Stimulated activated CD8-positive, alpha-beta memory T cell treated with anti-CD3 and anti-CD28 coated beads, Interleukin-12 subunit alpha, Interleukin-12 subunit beta, amount 100 ng/mL, for 4 hours (primary cell): ENCODE measurements at places on chromosomes 12 and 14.

GRCh38 chr14:104697892-104698583 is 8.6 kb downstream of the INF2 start:
- no peak for DNase-seq

DNA sequence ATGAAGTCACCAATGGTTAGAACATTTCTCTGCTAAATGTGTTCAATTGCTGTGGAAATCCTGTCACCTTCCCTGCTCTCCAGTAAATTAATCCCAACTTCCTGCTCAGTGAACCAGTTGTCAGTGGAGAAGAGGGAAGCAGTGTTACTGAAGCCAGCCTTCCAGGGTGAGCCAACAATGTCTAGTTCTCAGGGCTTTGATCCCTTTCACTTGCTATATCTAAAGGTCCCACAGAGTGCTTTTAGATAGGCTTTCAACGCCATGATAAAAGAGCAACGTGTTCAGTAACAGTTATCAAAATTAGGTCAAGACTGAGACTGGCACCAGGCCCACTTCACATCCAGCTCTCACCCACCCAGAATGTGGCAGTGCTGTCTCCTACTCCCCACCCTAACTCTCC is 139.7 kb downstream of the KCNH5 start:
- DNase-seq: no peak

GRCh38 chr12:105562199-105562971 is 231.9 kb downstream of the C12orf75 start:
- no peak for DNase-seq

DNA sequence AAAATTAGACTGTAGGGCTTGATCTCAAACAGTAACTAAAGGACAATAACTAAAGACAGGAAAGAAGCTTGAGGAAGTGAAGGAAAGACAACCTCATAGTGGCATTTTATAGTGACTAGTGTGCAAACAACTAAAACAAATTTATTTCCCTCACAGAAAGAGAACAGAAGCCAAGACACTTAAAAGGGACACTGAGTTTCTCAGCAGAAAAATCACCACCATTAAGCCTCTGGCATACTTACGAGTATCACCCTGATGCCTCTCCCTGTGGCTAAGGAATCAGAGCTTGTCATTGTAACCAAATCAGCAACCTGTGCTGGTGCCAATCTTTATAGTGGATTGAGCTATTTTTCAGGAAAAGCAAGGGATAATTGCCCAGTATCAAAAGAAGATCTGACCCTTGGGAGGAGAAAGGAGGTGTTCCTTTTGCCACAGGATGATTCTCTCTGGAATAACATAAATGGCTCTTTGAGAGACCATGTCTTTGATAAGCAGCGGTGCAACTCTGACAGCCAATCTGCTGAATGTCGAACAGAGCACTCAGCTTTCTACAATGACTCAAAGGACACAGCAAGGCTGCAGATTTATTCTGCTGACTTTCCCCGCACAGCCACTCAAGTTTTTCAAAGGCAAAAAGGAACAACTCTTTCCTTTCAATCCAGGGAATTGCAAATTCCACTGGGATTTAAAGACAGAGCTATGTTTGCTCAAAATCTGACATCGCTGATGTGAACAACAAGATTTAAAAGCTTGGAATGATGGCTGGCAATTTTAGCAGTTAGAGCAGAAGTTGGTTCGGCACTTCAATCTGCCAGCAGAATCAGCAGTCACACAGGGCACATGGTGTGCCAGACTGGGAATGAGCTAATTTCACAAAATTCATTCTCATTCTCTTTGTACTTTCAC is 34.6 kb downstream of the ATF7 start:
- no peak for DNase-seq

DNA sequence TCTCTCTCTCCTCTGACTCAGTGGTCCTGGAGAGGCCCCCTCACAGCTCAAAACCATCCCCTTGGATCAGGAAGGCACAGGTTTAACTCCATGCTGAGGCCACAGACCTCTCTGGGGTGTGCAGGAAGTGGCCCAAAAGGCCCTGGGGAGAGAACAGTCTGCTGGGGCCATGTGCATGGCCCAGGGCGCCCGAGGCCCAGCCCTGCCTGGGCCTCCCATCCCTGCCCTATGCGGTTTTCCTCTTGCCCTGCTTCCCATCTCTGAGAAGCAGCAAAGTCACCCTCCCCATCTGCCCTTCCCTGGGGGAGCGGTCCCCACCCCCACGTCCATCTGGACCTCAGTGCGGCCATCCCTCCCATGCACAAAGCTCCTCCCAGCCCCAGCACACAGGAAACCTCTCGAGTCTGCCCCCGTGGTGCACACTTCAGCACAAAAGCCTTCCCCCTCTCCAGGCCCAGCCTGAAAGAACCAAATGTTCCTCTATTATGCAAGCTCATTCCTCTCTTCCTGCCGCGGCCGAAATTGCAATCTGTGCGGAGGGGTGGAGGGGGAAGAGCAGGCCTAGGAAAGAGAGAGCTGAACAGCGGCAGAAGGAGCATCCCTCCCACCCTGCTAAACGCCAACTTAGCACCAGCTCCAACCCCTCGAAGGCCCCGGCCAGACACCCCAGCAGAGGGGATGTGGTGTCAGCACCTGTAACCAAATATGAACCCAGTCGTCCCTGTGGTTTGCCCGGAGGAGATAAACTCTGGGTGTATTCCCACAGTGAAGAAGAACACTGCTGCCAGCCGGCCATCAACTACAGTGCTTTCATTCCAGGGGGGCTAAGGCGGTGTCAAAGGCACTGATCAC is 108.5 kb downstream of the SCARB1 start:
- DNase-seq: no peak

- DNase-seq: no peak
Measured at GRCh38 chr12:104049903-104050356, at the start of gene GLT8D2. GLT8D2 (minus strand) TSS chr12:104050187; CDS start chr12:104019648, 30,539 bp downstream.

GRCh38 chr12:7015555-7016370 is 2.5 kb downstream of the LPCAT3 start:
- no peak for DNase-seq

- no peak for DNase-seq
Measured at GRCh38 chr12:8226355-8226754, 1.1 kb downstream of the FAM90A1 start.

DNA sequence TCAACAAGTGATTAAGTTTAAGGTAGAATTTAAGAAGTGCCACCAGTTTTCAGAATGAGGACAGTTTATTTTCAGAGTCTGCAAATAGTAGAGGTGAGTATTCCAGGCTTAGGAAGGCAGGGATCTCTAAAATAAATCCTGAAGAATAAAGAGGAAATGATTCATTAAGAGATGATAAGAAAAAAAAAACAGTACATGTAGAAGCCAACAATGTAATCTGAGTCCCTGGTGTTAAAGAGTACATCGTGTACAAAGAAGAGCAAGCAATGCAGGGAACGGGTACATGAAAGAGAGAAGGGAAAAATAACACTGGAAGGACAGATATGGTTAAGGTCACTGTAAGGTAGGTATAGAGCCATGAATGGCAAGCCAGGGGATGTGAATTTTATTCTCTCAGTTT is 95.2 kb upstream of the FOXG1 start:
- no peak for DNase-seq

- no peak for DNase-seq
Measured at GRCh38 chr12:117450209-117450608, 88.8 kb upstream of the NOS1 start.

DNA sequence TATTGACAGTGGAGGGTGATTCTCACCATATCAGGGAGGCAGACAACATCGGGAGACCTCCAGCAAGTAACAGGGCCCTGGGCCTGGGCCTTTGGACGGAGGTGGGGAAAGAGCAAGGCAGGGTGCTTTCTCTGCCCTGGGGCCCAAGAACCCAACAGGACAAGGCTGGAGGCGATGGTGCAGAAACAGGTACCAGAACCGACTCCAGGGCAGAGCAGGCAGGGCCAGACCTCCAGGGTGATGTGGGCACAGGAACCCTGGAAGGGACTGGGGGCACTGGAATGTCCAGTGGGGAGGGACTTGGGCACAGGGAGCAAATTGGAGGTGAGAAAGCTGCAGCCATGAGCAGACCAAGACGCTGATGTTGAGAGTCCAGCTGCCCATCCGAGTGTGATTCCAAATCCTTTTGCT is 44.4 kb downstream of the PRMT8 start:
- DNase-seq: no peak

- no peak for DNase-seq
Measured at GRCh38 chr12:56339158-56339422, 406 bp downstream of the IL23A start.

GRCh38 chr12:81337886-81338285 is 260.0 kb downstream of the ACSS3 start:
- DNase-seq: no peak

GRCh38 chr12:94183708-94184379 is 35.5 kb downstream of the PLXNC1 start:
- DNase-seq: no peak

GRCh38 chr12:43744826-43745225 is 13.8 kb downstream of the PUS7L start:
- DNase-seq: no peak

DNA sequence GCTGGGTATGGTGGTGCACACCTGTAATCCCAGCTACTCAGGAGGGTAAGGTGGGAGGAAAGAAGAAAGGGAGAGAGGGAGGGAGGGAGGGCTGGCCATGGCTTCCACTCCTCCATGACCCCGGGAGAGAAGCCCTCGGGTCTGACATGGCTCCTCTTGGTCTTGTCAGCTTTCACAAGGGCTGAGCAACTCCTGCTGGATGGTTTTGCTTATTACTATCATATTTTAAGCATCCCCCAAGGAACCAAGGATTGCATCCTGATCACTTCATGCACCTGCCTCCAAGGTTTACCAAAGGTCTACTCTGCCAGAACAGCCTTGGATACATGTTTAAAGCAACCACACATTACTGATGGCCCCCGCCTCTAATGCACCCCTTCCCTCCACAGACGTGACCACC is 28.0 kb upstream of the NCOR2 start:
- no peak for DNase-seq

- no peak for DNase-seq
Measured at GRCh38 chr14:103257211-103257962, 76.7 kb upstream of the EIF5 start.

GRCh38 chr12:62882696-62883095 is 52.3 kb downstream of the PPM1H start:
- DNase-seq: no peak

DNA sequence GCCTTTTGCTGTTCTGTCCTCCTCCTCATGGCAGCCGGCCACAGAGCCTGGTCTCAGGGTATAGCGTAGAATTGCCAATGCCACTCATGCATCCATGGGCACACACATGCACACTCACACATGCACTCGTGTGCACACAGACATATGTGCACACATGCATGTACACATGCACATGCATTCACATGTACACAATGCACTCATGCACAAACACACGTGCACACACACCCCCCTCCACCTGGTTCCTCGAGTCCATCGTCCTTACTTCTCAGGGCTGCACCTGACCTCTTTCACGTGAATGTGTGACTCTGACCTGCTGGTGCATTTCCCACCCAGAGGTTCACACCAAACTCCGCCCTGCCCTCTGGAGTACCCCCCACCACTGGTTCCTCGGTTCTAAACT is 60.6 kb downstream of the BCL11B start:
- DNase-seq: no peak

GRCh38 chr14:65280653-65281052 is 131.9 kb upstream of the FUT8 start:
- no peak for DNase-seq

DNA sequence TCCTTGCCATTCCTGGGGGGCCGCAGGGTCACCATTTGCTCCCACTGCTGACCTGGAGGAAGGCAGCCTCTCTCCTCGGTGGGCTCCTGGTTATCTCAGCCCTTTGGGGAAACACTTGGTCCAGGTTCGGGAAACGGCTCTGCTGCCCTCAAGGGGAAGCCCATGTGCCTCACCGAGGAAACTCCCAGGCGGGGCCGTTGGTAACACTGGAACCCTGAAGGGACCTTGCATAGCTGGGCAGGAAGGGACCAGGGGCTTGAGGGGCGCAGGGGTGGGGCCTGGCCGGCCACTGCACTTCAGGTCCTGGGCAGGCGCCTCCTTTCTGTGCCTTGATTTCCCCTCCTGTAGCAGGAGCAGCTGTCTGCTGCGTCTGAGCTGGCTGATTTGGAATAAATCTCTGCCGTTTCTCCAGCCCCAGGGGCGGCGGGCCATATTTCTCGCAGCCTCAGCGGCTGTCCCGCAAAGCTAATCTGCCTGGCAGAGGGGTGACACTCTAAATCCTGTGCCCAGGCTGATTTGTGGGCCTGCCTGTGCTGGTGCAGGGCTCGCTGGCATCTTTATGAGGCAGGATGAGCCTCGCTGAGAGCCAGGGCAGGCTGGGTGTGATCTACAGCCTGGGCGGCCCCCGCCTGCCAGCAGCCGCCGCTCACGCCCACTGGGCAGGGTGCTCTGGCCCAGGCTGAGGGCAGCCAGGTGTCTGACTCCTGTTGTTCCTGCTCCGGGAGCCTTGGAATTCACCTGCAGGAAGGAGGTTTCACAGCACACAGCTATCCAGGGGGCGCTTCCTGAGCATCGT is 49.7 kb downstream of the KIF26A start:
- no peak for DNase-seq

- no peak for DNase-seq
Measured at GRCh38 chr14:22474730-22475351, 114.2 kb downstream of the DAD1 start.

GRCh38 chr14:71363946-71364925 is 457.0 kb downstream of the PCNX1 start:
- DNase-seq: no peak

DNA sequence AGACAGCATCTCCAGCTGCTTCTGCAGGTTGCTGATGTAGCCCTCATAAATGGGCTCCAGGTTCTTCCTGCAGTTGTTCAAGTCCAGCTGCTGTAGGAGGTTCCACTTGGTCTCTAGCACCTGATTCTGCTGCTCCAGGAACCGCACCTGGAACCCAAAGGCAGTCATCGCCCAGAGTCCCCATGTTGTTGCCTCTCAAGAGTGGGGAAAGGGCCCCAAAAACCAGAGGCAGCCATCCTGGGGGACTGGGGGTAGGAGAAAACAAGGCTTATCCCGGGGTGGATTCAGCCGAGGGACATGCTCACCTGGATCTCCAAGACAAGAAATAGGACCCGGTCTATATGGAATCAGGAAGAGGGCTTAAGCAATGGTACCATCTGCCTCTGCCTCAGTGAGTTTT is 2.3 kb downstream of the KRT72 start:
- no peak for DNase-seq

DNA sequence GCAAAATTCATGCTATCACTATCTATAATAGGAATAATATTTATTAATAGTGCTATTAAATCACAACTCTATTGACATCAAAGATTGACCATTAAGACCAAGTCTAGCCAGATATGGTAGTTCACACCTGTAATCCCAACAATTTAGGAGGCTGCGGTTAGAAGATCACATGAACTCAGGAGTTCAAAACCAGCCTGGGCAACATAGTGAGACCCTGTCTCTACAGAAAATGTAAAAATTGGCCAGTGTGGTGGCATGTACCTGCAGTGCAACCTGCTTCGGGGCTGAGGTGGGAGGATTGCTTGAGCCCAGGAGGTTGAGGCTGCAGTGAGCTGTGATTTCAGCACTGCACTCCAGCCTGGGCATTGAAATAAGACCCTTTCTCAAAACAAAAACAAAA is 11.0 kb downstream of the VEZT start:
- no peak for DNase-seq
